ENCODE measurements at places on chromosomes 1 and 21.
A peak's percentile ranks its signal among the peaks of the same experiment; 100 is the strongest.

- peak; percentile 86 for DNase-seq
Observed at GRCh38 chr1:110433803-110434202, 17.1 kb upstream of the PROK1 start.

GRCh38 chr21:25453524-25453923, 153.8 kb downstream of the MRPL39 start:
- DNase-seq: no peak

GRCh38 chr1:42128964-42129363, 24.2 kb upstream of the GUCA2B start:
- no peak for DNase-seq

DNA sequence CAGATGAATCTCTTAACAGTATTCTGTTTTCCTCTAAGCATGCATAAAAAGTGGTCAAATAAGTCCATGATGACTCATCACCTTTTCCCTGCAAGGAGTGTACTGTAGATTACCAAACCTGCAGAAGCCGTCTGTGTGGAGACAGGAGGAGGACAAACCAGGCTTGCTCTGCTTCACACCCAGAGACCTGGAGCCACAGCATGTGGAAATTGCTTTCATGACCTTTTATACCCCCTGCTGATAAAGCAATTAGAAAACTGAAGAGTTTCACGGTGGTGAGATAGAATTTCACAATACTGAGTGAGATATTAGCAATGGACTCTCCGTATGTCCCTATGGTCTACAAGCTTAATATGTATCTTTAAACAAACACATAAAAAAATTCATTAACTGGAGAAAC, 9.4 kb downstream of the CORT start:
- peak; percentile 92 for DNase-seq

DNA sequence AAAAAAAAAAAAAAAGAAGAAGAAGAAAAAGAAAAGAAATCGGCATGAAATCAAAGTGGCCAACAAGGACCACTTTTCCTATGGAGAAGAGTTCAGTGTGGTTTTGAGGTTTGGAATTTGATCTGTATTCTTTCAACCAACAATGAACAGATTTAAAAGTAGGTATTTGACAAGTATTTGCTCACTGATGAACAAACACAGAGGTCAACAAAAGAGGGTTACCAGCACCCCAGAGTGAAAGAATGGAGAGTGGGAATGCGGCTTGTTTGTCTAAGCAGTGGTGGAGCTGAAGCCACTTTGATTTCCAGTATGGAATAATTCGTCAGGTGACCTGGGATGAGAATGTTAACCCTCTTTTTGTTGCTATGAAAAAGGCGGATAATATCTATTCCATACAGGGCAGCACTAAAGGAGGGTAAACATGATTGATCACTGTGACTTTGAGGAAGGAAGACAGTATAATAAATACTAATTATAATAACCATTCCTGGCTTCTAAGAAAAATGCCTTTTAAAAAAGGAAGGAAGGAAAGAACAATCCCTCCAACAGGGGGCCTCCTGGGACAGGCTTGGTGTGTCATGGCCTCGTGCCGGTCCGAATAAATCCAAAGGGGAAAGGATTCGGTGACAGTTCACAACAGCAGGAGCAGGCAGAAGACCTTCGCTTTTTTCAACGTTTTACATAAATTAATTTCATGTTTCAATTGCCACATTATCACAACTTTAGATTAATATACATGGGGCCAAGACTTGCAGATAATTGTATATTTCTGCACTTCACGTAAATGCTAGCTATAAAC, 37.2 kb upstream of the SIM2 start:
- DNase-seq: peak; percentile 14

- peak; percentile 11 for DNase-seq
Observed at GRCh38 chr1:240691909-240692705, 80.2 kb upstream of the GREM2 start.

DNA sequence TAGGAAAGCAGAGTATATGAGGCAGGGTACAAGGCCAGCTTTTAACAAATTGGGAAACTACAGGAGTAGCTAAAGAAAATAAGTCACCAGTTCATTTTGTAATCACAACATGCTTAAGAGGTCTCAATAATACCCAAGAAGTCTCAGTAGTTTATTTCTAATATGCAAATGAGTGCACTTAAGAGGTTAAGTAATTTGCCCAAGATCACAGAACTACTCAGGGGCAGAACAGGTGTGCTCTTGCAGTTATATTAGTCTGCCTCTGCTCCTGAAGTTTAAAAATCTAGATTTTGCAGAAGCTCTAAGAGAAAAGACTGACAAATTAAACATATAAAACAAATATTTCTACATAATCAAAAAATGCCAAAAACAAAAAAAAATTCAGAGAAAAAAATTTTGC, 6.9 kb downstream of the EPS15 start:
- no peak for DNase-seq

DNA sequence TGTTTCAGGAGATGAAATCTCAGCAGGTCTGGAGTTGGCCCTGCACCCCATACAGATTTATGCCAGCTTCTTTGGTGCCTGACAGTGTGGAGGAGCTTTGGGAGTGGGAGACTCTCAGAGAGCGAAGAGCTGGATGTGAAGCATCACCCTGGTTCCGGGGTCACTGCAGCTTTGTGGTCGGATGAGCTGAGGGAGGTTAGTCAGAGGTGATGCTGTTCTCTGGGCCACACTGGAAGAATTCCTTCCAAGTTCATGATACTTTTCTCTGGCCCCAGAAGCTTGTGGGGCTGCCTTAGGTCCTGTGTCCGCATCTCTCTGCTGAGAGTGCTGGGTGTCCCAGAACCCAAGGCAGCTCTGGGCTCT, 467.8 kb downstream of the CAMTA1 start:
- DNase-seq: no peak

Data from NB4 (cell line).